Activated CD4-positive, CD25-positive, alpha-beta regulatory T cell treated with anti-CD3 and anti-CD28 coated beads, Interleukin-2, amount 50 U/mL, for 72 hours (primary cell): ENCODE measurements at places on chromosomes 16 and 17.

- DNase-seq: peak; percentile 57
These were observed 840 bp downstream of the MYO1C start for GRCh38 chr17:1491443-1492248.

GRCh38 chr17:46175891-46176290, 17.3 kb downstream of the KANSL1 start:
- DNase-seq: no peak

DNA sequence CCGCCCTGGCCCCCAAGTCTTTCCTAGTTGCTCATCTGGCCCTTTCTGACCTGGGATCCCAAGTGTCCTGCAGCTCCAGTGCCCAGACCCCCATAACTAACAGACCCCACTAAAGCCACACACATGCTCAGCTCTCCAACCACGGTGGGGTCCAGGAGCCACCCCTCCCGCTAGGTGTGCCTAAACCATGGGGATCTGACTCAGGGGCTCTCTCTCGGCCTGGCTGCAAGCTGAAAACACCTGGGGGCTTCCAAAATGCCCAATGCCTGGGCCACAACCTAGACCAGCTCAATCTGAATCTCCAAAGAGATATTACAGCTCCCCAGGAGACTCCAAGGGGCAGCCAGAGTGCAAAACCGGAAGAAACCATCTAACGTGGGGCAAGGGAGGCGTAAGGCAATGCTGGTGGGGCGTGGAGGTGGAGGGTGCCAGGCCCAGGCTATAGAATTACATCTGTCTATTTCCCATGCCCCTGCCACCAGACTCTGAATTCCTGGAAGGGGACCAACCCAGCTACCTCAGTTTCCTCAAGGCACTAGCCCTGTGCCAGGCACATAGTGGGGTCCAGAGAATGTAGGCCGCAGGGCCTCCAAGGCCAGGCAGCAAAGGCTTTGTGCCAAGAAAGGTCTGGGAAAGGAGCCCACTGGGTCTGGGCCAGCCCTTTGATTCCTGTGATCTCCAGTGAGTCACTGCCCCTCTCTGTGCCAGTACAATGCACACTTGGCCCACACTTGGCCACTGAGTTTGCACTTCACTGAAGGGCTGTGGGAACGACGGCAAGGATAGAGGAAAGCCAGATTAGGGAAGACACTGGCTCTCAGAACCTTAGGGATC, 3.3 kb downstream of the CD2BP2 start:
- DNase-seq: no peak

DNA sequence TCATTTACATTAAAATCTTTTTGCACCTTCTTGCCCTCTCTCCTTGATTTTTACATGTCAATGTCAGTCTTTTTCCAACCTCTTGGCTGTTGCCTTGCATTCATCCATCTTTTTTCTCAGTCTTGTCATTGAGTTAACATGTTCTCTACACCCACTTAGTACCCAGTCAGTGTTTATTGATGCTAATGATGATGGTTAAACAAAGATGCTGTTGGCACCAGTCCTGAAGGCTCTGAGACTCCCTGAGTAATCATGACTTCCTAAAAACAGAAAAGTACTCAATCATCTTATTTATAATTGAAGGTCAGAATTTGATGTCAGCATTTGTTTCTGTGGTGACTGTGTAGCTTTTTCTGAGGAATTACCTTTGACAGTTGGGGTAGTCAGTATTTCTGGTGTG, 104.5 kb downstream of the NLK start:
- no peak for DNase-seq

GRCh38 chr17:30160419-30161172, 44.0 kb downstream of the NSRP1 start:
- DNase-seq: no peak

- DNase-seq: no peak
These were observed 206.4 kb downstream of the KATNIP start for GRCh38 chr16:27756206-27756970.

DNA sequence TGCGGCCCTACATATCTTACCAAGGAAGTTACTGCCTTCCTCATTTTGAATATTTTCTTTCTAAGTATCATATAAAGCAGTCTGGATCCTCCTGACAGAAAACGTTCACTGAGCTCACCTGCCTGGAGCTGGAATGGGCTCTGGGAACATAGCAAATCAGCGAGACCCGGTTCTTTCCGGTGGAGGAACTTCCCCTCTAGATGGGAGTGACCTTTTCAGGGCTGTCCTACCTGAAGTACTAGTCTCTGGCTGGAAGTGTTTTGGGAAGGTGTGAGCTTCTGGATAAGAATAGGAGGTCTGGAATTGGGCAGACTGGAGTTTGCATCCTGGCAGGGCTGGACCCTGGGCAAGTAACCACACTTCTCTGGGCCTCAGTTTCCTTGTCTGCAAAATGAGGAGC, 79.3 kb downstream of the SDR42E1 start:
- no peak for DNase-seq

DNA sequence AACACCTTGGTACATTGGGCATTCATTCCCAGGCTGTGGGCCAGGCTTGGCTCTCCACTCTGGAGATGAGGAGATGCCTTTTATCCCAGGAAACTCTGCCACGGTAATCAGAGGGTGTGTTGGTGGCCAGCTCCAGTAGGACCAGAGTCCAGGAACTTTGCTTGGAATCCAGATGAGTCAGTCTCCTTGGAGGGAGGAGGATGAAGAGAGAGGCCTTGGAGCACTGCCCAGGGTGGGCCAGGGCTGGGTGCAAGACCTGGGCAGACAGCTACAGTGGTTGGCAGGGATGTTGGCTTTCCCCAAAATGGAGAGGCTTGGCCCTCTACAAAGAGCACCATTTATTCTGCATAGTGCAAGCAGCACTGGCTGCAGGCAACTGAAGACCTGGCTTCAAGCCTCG, 209.0 kb downstream of the RGS9 start:
- DNase-seq: no peak

DNA sequence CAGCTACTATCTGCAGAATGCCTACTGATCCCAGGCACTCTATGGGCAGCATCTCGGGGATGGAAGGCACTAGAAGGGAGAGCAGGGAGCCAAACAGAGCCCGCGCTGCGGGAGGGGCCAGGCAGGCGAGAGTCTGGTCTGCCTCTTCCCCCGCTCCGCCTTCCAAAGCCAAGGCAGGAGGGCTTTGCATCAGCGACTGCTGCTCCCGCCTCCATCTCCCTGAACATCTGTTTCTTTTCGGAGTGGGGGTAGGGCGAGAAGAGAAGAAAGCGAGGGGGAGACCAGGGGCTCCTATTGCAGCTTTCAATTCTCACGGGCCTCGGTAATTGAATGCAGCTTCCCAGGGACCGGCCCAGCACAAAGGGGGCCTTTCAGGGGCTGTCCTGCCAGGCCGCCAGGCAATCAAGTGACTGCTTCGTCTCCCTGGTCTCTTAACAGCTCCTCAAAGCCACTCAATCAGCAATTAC, 31.4 kb upstream of the CDC42EP4 start:
- no peak for DNase-seq

- peak; percentile 5 for DNase-seq
These were observed 93.1 kb upstream of the TMEM97 start for GRCh38 chr17:28225867-28226266.
